ENCODE measurements at places on chromosomes 3 and 15. TPM values are rescaled to one million over a fixed set of nuclear protein-coding genes. Genes with fewer than 3 reads are reported as not detected.

GRCh38 chr3:127168271-127168670 is 24.7 kb upstream of the PRR23E start:
- DNase-seq: no peak

The TOPBP1 gene
- 31.1 TPM for total RNA-seq

GRCh38 chr3:69353088-69353478 is 32.8 kb downstream of the FRMD4B start:
- no peak for DNase-seq

DNA sequence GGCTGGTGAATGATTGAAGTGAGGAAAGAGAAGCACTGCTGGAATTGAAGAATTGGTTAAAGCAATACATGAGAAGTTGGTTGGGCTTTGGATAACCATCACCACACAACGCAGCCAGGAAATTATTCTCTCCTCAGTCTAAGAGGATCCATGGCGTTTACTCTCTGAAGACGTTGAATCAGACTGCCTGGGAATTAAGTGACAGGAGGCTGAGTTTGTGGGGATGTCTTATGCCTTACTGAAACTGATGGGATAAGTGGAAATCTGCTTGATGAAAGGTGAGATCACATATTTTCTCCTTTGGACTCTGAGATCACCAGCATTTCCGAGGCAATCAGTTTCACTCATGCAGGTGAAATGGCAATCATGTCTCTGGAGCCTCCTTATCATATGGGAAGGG is 456.1 kb upstream of the GBE1 start:
- DNase-seq: no peak

The P3H2 gene
- 33.0 TPM for total RNA-seq

GRCh38 chr15:23648920-23649515 is 1.4 kb upstream of the MAGEL2 start:
- no peak for DNase-seq

GRCh38 chr3:46734773-46735172 is 17.1 kb upstream of the PRSS50 start:
- no peak for DNase-seq

DNA sequence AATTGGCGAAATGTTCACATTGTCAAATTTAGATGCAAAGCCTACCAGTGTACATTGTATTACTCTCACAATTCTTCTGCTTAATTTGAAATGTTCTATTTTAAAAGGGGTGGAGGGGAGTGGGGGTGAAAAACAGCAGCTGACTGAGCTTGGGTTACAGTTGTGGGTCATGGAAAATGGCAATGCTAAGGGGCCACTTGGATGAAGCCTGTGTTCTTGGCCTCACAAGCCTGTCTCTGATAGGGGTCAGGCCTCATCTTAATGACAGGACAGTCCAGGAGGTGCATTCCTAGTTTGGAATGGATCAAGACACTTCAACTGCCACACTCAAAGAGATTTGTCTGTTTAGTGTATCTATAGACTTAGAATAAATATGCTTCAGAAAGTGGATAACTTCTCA is 158.2 kb downstream of the TNIK start:
- no peak for DNase-seq

DNA sequence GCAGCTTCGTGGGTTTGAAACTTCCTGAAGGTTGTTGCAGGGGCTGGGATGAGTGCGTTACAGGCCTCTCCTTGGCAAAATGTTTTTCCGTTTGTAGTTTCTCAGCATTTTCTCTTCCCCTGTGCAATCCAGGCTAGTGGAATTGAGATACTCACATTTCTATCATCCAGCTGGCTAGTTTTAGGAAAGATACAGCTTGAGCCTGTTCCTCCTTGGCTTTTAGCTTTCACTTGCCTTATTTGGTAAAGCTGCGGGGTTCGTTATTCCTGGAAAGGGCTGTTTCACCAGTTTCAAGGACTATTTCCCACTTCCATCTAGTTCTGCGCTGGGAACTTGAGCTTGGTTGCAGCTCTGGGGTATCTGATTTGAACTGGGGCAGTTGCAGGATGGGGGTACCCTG is 90.3 kb downstream of the ITPR1 start:
- no peak for DNase-seq

The CPA3 gene
- total RNA-seq: 0.19 TPM

The CYP11A1 gene
- total RNA-seq: 7.2 TPM

All from esophagus squamous epithelium (tissue), 5 donors.